ENCODE measurements at places on chromosomes 4 and X.

DNA sequence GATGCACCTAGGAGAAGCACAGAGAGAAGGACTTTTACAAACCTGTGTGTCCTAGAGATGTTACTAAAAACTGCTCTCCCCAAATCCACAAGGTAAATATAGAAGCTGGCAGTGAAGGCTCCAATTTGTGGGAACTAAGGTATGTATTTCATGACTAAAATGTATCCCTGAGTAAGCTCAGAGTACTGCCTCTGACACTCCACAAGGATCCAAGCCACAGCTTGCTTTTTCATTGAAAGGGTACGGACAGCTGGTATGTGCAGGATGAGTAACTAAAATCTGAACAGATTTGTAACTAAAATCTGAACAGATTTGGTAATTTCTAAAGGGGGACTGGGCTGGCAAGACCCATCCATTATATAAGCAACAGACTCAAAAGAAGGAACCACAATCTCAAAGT lies 187.6 kb downstream of the DCLK2 start:
- no peak for DNase-seq

- DNase-seq, result no peak
These were observed 107.7 kb upstream of the BCOR start for GRCh38 chrX:40205471-40205870.

GRCh38 chrX:153411255-153411987 lies at the start of gene ZFP92:
Gene ZFP92 (plus strand): TSS chrX:153411472. CDS start chrX:153418323, 6,851 bp downstream.
- DNase-seq, result no peak

GRCh38 chr4:186021461-186022167 lies 47.3 kb upstream of the TLR3 start:
- DNase-seq, result no peak

DNA sequence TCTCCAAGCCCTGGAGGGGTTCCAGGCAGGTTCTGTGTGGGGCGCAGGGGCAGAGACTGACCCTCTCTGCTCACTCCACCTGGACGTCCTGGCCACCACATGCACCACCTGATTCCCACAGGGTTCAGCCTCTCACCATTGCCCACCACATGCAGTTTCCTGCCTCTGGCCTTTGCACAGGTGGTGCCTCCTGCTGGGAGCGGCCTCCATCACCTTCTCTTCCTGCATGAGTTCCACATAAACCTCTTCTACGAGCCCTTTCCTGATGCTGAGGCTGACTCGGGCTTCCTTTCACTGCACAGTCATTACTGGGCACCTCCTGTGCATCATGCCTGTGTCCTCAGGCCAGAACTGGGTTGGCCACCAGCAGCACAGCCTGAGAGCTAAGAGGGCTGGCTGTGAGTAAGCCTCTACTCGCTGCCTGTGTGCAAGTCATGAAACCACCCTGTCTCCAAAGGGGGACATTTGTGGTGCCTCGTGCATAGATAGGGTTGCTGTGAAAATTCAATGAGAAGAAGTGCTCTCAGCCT lies 19.9 kb downstream of the MAN2B2 start:
- no peak for DNase-seq

DNA sequence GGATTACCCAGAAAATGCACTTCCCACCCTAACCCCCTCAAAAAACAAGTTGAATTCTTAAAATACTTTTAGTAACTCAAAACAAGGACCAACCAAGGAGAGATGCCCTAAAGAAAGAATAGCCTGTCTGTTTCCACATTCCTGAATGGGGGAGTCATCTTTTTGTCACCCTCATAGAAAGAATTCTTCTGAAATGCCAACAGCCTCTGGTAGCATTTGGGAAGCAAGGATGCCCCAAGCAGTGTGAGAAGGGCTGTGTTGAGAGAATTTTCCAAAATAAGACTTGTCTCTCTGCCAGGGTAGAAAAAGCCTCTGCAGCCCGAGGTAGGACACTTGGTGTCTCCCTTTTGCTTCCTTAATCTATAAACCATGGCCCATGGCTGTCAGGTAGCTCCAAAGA lies 173.1 kb upstream of the VCX3A start:
- no peak for DNase-seq

- no peak for DNase-seq
These were observed 59.0 kb downstream of the FAM193A start for GRCh38 chr4:2595436-2595835.

GRCh38 chr4:138981930-138982390 lies 33.6 kb upstream of the NOCT start:
- DNase-seq, result no peak

DNA sequence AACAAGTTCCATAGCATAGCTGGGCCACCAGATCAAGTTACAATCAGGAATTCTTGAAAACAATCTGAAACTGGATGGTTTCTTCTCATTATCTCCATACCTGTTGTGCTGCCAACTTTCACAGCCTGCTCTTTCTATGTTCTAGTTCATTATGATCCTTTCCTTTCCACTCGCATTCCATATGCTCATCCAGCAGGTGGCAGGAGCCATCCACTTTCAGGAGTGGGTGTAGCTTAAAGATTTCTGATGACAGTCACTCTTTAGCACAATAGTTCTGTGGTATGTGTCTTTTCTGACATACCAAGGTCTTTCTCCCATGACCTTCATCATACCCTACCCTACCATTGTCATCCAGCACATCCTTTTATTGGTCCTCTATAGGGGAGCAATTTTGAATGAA lies 46.4 kb downstream of the PAGE2 start:
- no peak for DNase-seq

GRCh38 chrX:126393284-126393683 lies 159.3 kb downstream of the DCAF12L1 start:
- no peak for DNase-seq

GRCh38 chr4:165627128-165627527 lies 245.9 kb upstream of the TLL1 start:
- DNase-seq, result no peak

DNA sequence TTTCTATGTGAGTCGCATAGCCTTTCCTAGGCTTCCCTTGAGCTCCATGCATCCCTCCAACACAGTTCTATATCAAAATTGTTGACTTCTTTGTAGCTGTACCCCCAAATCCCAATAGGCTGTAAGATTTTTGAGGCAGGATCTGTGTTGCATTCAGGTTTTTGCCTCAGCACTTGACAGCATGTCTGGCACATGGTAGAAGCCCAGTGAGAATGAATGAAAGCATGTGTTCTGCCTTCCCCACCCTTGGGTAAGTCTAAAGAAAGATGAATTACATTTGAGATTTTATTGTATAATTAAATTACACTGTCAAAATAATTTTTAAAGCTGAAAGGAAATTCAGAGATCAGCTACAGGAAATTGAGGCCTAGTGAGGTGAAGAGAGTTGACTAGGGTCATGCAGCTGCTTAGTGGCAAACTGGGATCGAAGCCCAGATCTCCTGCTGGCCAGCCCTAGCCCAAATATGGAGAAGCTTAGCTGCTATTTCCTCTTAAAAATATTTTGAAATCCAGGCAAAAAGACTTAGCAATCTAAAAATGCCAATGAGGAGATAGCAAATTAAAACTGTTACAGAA lies 122.5 kb downstream of the SPATA18 start:
- DNase-seq, result no peak

DNA sequence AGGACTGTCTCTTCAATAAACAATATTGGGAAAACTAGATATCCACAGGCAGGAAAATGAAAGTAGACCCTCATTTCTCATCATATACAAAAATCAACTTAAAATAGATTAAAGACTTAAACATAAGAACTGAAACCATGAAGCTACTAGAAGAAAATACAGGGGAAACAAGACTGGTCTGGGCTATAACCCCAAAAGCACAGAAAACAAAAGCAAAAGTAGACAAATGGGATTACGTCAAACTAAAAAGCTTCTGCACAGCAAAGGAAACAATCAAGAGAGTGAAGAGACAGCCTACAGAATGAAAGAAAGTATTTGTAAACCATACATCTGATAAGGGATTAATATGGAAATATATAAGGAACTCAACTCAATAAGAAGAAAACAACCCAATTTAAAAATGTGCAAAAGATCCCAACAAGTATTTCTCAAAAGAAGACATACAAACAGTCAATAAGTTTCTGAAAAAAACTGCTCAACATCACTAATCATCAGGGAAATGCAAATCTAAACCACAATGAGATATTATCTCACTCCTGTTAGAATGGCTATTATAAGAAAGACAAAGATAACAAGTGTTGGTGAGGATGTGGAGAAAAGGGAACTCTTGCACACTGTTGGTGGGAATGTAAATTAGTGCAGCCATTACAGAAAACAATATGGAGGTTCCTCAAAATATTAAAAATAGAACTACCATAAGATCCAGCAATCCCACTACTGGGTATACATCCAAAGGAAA lies 325.3 kb upstream of the RASGEF1B start:
- no peak for DNase-seq

GRCh38 chr4:82779032-82779431 lies 19.6 kb downstream of the SCD5 start:
- DNase-seq, result no peak

GRCh38 chrX:1178580-1179057 lies 33.8 kb downstream of the CRLF2 start:
- no peak for DNase-seq

- DNase-seq, result no peak
These were observed 35.8 kb upstream of the MID1 start for GRCh38 chrX:10656214-10656613.

DNA sequence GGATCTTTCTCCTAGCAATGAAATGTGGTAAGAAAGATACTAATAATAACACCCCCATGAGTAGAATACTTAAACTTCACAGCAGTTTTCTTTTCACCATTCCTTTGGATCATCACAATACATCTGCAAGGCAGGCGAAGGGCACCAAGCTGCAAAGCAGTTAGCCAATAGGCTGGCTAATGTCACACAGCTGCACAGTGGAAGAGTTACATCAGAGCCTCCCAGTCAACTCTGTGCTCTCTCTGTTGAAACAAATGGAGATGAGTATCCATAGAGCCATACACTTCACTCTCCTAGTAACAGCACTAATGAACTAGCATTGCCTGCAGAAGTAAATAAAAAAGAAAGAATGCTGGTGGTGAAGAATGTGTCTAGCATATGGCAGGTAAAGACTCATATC lies 139.0 kb downstream of the ATG4A start:
- DNase-seq, result no peak

DNA sequence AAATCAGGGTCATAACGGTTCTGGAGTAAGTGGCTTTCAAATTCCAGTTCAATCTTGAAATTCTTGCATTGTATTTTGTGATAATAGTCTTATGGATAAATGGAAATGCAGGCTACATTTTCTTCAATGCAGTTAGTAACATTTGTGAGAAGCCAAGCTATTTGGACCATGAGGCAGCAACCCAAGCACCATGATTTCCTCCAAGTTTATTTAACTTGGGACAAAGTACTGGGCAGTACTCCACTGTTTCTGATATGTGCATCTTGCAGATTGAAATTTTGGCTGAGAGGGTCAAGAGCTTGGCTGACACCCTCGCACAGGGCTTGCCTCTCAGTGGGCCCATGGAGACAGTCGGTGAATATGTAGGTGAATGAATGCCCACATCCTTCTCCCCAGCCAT lies 39.9 kb downstream of the CNGA2 start:
- DNase-seq, result no peak

DNA sequence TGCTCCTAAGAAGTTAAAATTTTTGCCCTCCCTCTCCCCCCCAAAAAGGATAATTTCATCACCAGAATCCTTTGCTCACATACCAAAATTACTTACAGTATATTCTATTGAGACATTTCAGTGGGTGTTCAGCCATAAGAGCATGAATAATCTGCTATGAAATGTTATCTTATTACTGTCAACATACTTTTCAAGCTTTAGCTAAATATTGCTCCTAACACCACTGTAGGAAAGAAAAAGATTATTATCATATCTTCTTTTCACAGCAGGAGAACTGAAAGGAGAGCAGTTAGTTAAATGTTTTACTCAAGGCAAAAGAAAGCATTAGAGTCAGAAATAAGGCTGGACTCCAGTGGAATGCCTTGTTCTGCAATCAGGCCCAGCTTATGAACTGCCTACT lies 231.0 kb upstream of the GYPA start:
- no peak for DNase-seq

DNA sequence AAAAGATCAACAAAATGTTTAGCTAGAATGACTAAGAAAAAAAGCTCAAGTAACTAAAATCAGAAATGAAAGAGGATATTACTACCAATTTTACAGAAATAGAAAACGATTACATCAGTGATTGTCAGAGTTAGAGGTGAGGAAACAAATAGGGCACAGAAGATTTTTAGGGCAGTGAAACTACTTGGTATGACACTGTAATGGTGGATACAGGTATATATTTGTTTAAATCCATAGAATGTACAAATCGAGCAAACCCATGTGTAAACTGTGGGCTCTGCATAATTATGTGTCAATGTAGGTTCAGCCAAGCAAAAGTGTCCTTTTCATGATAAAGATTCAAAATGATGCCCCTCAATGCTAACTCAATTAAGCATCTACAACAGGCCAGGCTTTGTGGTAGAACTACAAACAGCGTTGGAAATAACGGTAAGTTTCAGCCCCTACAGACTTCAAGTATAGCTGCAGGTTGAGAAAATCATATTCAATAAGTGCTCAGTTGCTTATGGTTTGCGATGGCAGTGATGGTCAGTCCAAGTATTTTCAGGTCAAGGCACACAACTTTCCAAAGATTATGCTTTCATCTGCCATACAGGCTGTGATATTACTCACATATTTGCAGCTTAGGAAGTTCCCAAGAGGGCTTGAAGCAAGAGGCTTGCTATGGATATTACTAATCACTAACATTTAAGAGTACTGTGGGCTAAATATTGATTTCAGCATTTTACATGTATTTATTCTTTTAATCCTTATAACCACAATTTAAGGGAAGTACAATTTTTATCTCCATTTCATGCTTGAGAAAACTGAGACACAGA lies 158.6 kb downstream of the TET2 start:
- DNase-seq, result no peak

GRCh38 chr4:123505095-123506010 lies 108.8 kb downstream of the SPRY1 start:
- no peak for DNase-seq

GRCh38 chr4:123701131-123701575 lies 304.6 kb downstream of the SPRY1 start:
- no peak for DNase-seq

GRCh38 chrX:1327651-1328304 lies 8.8 kb upstream of the IL3RA start:
- DNase-seq, result no peak

- no peak for DNase-seq
These were observed 1.8 kb downstream of the FTHL17 start for GRCh38 chrX:31070057-31070468.

DNA sequence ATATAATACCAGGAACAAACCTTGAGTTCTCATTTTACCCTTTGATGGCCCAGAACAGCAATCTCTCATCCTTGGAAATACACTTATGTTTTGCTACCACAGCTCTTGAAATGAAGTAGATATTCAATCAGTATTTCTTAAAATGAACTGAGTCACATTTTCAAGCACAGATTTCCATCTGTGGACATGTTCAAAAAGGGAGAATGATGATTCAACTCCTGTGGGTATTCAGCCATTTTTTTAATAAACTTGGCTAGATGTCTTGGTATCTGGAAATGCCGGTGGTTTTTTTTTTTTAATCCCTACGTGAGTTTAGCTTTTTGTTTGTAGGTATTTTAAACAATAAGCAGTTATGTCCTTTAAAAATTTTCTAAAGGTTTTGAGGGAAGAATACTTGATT lies 64.2 kb upstream of the TRPC5OS start:
- DNase-seq, result no peak

Data from T-helper 17 cell (primary cell).